NCI-H1930 (cell line): ENCODE measurements at places on chromosomes 2 and 18.
A peak's percentile ranks its signal among the peaks of the same experiment; 100 is the strongest.

- no peak for DNase-seq
Measured at GRCh38 chr2:205273148-205273547, 409.2 kb upstream of the NRP2 start.

GRCh38 chr2:225400060-225400511, 576 bp downstream of the NYAP2 start:
- DNase-seq = no peak

DNA sequence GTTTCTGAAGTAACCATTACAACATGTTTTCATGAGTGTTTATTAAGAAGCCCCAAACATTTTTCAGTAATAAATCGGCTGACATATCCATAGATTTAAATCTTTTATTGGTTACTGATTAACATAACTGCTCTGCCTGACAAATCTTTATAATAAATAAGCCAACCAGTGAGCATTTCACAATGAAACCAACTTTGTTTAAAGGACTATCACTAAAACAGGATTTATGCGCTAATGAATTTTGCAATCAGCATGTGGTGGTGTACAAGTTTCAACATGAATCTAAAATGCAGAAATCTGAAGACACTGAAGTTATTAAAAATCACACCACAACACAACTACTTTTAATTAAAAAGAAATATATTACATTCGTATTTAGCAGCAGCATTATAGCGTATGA, 166.7 kb downstream of the MEIS1 start:
- no peak for DNase-seq

GRCh38 chr2:97950329-97951154, 45.2 kb downstream of the TMEM131 start:
- DNase-seq = no peak

DNA sequence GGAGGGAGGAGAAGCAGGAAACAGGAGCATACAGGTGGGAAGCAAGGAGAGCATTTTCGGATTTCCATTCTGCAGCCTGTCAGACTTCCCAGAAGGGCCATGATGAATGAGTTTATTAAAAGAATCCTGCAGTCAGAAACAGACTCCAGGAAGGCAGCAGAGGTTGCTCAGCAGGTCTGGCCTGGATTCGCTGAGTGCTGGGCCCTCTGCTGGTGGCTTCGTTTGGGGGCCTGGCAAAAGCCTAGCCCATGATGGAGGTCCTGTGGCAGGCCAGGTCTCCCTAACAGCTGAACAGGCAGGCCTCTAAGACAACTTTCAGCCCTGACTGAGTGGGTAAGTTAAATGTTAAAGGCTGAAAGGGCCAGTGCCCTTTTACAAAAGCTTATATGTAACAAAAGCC, 108.2 kb upstream of the CAPN13 start:
- DNase-seq = peak; percentile 5

DNA sequence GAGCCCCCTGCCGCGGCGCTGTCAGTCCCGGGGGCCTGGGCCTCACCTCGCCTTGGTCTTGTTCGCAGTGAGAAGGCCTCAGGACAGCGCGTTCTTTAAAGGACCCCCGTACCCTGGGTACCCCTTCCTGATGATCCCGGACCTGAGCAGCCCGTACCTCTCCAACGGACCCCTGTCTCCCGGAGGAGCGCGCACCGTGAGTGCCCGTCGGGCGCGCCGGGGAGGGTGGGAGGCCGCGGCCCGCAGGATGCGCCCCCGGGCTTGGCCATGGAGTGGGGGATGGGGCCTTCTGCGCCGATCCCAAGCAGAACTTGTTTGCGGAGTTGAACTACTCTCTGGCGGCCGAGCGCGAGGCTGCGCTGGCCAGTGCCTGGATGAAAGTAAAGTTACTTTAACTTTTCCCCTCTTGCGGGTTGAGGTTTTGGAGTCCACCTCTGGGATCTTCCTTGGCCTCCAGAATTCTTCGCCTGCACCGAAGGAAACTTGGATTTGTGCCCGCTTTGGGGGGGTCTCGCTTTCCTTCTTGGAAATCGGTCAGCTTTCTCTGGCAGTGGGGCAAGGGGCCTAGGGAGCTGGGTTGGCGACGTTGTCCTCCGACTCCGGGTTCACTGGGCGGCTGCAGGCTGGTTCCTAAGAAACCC, 1.2 kb downstream of the TCF7L1 start:
- DNase-seq = no peak

DNA sequence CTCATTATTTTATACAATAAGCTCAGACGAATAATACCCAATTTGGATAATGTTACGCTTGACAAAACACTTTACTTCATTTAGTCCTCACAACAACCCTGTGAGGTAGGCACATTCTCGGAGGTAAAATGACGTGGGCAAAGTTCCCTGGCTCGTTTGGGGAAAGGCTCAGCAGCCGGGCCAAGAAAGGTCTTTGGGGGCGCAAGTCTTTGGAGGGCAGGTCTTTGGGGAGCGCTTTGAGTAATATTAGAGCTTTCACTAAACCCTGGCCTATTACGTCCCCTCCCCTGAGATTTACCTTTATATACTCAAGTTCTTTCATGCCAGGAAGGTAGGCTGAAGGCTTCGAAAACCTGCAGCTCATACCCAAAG, 427 bp downstream of the RBKS start:
- DNase-seq = no peak

- no peak for DNase-seq
Measured at GRCh38 chr2:241609859-241610793, 26.8 kb downstream of the THAP4 start.

DNA sequence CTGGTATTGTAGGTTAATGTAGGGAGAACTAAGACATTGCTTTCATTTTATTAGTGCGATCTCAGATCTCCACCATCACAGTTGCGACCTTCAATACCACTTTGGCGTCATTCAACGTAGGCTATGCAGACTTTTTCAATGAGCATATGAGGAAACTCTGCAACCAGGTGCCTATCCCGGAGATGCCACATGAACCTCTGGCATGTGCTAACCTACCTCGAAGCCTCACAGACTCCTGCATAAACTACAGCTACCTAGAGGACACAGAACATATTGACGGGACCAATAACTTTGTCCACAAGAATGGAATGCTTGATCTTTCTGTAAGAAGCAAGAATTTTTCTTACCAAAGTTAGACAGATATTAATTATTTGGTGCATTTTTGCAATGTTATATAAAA, 47.3 kb downstream of the UNC80 start:
- DNase-seq = no peak

DNA sequence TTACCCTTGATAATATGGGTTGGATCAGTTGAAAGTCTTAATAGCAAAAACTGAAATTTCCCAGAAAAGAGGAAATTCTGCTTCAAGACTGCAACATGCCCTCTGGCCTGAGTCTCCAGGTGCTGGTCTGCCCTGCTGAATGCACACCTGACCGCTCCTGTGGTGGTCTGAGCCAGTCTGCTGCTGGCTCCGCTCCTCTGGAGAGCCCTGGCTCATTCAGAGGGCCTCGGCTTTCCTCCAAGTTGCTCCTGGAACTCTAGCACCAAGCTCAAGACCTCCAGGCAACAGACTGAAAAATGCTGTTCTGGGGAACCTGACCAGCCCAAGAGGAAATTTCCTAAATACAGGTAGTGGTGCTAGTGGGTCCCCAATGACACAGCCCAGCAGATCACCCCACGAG, 64.8 kb downstream of the DIPK1C start:
- DNase-seq = no peak

GRCh38 chr2:33158482-33159003, 211.8 kb downstream of the LTBP1 start:
- no peak for DNase-seq

DNA sequence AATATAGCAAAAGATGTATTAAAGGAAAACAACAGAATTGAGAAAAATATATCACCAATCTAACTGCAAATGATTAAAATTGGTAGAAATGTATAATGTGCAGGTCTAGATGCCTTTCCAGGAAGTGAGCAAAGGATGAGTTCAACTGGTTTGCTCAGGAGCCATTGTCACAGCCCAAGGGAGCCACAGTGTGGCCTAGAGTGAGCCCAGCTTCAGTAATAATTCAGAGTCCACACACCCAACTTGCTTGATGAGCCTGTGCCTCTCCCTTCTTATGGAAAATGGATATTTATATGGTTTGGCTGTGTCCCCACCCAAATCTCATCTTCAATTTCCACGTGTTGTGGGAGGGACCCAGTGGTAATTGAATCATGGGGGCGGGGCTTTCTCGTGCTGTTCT, 92.2 kb upstream of the ASAP2 start:
- no peak for DNase-seq

GRCh38 chr2:96539215-96539920, 2.8 kb downstream of the ARID5A start:
- no peak for DNase-seq
